Stimulated activated CD8-positive, alpha-beta memory T cell treated with anti-CD3 and anti-CD28 coated beads, Interleukin-2, amount 100 ng/mL, for 48 hours (primary cell): ENCODE measurements at places on chromosomes 4 and X.

DNA sequence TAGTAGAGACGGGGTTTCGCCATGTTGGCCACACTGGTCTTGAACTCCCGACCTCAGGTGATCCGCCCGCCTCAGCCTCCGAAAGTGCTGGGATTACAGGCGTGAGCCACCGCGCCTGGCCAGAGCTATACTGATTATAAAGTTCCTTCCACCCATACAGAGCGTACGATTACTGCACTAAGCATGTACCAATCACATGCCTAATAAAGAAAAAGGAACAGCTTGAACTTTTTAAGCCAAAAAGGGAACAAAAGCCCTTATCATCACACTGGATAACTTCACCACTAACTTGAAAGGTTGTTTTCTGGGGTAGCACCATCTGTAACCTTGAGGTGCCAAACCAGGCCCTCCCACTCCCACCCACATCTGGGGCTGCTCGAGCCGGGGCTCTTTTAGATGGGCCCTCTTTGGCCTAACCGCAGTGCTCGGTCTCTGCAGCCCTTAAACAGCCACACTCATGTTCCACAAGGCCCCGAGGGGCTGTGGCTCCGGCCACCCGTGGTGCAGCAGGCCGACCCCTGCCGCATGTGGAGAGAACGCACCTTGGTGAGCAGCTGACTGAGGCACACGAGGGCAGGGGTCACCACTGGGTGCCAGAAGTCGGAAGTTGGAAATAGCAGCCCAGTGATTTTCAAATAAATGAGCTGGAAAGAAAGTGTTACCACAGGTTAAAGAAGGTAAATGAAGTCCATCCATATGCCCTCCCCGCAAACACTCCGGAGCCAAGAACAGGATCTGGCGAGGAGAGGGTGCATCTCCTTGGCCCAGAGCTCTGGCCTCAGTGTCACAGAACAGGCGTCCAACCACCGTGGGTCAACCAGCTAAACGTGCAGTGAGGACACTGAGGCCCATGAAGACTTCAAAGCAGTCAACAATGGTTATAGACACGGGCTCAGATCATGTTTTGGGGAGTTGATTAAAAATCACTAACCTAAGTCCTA lies 18.4 kb downstream of the NOP14 start:
- DNase-seq = no peak

DNA sequence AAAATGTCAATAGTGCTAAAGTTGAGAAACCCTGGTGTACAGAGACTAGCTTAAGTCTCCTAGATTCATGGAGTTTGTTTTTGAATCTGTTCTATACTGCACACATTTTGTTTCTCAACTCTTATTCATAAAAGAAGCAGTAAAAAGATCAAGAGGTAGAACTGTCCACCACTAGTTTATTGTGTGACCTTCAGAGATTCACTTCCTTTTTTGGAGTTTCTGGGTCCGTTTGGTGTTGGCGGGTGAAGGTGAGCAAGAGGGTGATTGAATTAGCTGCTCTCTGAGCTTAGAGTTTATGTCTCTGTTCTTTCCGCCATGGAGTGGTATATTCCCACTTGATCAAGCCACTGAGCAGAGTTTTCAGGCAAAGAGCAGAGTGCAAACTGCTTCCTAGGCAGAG lies 21.4 kb upstream of the PLAC1 start:
- DNase-seq = no peak

DNA sequence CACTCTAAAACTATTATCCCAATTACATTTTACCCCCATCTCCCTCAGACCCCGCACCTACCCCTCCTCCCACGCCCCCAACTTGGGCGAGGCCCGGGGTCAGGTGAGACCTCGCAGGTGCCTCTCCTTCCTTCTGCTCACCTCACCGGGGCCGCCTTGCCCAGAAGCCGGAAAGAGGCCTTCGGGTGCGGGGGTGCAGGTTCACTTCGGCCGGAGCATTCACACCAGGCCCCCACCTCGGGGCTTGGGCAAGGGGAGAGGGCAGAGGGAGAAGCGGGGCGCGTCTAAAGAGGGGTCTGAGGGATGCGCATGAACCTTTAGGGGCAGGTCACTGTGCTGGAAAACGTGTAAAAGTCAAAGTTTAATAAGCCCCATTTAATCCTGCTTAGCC lies 427 bp downstream of the ZNF182 start:
- DNase-seq = no peak

GRCh38 chr4:69321153-69321729 lies 41.0 kb downstream of the UGT2B28 start:
- no peak for DNase-seq
